ENCODE measurements at places on chromosomes 1 and 21.

- DNase-seq, result no peak
Observed at GRCh38 chr1:191969290-191969689, 189.0 kb upstream of the RGS18 start.

DNA sequence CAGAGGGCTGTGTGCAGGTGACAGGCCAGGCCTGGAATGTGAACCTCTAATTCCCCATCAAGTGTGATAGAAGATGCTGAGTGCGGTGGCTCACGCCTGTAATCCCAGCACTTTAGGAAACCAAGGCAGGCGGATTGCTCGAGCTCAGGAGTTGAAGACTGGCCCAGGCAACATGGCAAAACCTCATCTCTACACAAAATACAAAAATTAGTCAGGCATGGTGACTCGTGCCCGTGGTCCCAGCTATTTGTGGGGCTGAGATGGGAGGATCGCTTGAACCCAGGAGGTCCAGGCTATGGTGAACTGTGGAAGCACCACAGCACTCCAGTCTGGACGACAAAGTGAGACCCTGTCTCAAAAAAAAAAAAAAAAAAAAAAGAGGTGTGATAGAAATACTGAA, 40.1 kb upstream of the PUM1 start:
- no peak for DNase-seq

- DNase-seq, result no peak
Observed at GRCh38 chr1:98546319-98546718, 115.2 kb upstream of the SNX7 start.

DNA sequence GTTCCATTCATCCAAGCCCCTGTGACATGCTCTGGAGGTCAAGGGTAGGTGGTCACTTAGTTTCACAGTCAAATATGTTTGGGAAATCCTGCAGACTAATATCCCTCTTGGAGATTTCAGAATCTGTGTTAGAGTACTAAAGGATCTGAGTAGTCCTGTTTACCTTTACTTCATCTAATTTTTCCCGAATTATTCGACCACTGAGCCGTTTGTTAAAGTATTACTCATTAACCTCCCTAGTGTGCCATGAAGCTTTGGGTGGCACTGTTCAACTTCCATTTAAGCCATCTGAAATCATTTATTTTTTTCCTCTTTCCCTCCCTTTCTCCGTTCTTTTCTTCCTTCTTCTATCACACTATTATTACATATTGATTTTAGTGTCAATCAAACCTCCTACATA, 109.9 kb downstream of the NGF start:
- no peak for DNase-seq

- DNase-seq, result no peak
Observed at GRCh38 chr1:245475126-245475525, 320.3 kb downstream of the KIF26B start.

DNA sequence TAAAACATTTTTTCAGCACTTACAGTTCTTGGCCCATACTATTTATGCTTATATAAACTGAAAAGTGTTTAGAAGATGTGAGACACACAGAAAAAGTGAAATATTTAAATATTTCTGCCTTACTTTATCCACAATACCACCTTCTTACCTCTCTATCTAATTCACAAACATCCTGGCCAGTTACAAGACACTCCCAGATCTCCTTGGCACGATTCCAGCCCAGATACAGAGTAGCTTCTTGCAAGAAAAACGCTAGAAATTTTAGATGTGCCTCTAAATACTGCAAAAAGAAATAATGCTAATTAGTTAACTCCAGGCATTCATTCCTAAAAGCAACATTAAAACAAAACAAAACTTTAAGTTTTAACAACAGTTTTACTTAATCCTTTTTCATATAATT, 68.4 kb downstream of the USP24 start:
- DNase-seq, result no peak
